Stimulated activated CD8-positive, alpha-beta memory T cell treated with anti-CD3 and anti-CD28 coated beads, Interleukin-2, amount 100 ng/mL, for 1 hour (primary cell): ENCODE measurements at places on chromosomes 1 and 21.

DNA sequence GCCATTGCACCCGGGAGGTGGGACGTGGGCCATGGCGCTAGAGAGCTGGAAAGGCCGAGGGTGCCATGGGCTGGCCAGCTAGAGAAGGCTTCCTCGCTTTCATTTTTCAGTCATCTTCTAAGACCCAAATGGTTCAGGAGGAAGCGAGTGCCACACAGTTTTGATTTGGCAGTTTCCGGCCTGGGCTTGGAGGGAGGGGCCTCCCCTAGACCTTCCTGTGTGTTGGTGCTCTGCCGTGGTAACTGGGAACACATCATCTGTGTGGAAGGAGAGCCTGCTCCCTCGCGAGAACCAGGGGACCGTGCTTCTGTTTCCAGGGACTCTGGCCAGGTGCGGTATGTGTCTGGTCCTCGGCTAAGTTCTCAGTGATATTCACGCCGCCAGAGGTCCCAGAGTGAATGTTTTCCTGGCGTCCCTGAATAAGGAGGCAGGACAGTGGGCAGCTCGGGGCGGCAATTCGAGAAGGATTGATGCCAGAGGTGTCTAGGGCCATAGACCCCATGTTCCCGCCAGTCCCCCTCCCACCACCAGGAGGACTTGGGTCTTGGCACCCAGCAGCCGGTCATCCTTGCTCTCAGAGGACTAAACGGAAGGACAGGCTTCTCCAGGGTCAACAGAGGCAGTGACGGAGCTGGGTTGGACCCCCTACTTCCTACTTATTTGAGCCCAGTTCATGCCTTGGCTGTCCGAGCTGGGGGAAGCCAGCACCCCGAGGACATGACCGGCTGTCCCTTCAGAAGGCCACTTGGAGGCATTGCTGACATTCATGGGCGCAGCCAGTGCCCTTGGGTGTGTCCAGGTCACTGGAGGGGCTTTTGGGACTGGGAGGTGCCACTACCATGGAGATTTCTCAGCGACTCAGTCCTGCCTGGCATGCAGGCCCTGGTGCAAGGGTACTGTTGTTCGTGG lies 2.7 kb upstream of the NPHP4 start:
- peak; percentile 38 for DNase-seq

DNA sequence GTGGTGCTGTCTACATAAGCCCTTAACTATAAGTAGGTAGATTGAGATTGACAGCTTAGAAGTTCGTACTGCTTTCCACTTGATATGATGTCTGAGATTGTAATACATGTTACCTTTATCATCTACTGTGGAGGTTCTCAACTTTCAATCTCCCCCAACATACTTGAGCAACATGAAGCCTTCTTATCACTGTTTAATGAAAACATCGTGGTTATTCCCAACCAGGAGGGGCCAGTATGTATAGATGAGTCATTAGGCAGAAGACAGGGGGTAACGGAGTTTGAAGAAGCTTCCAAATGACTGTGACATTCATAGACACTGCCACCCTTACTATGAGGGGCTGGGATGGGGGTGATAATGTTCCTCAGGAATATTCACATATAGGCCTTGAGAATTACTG lies 36.0 kb downstream of the CENPF start:
- DNase-seq: no peak

DNA sequence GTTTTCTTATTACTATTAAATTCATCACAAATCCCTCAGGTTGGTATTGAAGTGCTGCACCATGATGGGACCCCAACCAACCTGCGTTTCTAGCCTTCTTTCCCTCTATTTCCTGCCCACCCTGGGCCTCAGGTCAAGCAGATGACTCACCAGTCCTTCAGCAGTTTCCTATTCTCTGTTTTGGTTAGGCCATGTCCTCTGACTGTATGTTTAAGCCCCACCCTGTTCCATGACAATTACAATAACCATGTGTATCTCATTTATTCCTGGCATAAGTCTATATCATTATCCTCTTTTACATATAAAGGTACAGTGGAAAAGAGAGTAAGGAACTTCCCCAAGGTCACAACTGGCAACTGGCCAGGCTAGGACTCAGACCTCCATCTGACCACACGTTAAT lies 5.3 kb upstream of the FAM78B start:
- DNase-seq: no peak

DNA sequence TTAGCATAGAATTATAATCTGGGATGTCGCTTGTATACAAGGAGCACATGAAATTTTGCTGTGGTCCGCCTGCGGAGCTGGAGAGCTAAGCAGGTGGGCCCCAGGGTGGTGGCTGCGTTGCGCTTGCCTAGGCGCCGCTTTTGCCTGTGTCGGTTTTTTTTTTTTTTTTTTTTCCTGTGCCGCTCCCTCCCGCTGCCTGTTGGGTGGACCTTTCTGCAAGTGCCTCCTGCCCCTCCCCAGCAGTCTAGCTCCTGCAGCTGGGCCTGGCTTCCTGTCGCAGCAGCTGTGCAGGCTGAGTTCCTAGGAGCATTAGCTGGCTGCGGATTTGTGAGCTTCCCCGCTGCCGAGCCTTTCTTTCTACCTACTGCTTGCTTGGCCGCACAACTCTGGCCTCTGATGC lies 20.6 kb downstream of the PYHIN1 start:
- no peak for DNase-seq

DNA sequence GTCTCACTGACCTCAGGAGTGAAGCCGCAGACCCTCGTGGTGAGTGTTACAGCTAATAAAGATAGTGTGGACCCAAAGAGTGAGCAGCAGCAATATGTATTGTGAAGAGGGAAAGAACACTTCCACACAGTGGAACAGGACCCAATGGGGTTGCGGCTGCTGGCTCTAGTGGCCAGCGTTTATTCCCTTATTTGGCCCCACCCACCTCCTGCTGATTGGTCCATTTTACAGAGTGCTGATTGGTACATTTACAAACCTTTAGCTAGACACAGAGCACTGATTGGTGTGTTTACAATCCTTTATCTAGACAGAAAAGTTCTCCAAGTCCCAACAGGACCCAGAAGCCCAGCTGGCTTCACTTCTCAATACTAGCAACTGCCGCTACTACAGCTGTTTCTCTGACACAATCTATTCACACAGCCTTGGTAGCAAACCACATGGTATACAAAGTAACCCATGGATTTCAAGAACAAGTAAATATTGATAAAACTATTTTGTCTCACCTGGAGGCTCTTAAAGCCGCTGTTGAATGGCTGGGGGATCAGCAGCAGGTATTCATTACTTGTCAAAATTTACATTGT lies 25.3 kb upstream of the ITLN1 start:
- no peak for DNase-seq

DNA sequence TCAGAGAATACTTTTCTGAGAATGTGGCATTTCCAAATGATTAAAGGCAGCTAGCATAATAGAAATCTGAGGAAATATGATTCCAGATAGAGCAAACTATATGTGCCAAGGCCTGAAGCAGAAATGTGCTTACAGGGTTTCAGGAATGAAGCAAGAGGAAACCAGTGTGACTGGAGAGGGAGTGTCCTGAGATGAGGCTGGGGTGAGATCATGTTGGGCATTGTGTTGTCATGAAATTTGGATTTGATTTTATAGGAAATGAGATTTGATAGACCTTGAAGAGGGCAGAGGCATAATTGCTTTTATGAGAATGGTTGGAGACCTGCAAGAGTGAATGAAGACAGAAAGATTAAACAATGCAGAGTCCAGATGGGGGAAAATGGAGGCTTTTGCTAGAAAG lies 338.1 kb upstream of the SNX7 start:
- no peak for DNase-seq

- no peak for DNase-seq
Measured at GRCh38 chr1:85372683-85373377, 92.1 kb downstream of the DDAH1 start.

DNA sequence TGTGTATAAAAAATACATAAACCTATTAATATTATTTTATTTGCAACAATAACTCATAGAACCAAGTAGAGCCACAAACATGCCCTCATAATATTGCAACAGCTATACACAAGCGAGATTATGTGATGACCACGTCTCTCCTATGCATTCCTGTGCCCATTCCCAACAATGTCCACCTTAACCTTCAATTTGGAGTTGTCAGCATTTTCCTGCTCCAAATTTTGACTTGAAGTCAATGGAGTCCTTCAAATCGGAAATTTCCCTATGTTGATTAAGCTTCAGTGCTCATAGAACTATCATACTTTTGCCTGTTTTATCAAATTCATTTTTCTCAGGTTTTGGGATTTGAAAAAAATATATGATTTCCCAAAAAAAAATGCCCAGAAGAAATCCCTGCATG lies 27.4 kb upstream of the FAM20B start:
- DNase-seq: no peak

DNA sequence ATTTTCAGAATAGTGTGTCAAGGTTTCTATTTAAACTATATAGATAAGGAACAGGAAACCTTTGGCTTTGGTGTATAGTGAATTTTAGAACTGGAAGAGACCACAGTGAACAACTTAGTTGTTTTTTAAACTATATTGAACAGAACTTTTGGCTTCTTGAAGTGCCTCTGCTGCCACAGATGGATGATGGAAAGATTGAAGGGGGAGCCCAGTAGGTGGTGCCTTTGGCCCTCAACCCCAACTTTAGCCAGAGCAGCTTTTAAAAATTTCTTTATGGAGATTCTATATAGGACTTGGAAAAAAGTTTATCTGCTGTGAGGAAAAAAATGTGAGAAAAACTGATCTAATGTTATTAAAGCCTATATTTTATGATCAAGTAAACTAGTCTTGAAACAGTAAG lies 50.2 kb downstream of the SWT1 start:
- DNase-seq: no peak

DNA sequence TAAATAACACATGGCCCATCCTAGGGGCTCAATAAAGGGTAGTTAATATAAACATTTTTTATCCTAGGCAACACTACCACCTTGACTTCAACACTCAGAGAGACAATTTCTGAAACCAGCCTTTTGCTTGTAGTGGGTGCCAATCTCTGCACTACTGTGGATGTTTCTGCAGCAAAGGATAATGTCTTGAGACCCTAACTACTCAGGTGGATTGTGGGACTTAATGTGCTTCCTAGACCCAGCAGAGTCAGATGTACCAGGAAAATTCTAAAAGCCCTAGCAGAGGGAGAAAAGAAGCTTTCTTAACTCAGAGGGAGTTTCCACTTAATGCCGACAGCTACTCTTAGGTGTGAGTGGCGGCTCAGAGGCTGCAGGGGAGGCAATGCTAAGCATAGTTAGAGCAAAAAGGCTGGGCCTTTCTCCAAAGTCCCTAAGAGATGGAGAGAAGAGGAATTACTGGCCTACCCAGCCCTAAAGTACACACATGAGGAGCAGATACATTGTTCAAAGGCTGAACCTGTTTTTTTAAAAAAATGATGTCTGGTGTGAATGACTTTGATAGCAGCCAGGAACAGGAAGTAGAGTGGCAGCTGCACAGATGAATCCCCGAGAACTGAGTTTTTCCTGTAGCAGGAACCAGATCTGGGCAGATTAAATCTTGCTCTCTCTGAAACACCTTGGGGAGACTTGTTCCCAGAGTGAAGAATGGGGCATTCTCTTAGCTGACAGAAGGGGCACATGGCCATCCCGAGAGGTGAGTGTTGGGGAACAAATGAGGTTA lies 33.5 kb upstream of the ABCD3 start:
- DNase-seq: no peak

DNA sequence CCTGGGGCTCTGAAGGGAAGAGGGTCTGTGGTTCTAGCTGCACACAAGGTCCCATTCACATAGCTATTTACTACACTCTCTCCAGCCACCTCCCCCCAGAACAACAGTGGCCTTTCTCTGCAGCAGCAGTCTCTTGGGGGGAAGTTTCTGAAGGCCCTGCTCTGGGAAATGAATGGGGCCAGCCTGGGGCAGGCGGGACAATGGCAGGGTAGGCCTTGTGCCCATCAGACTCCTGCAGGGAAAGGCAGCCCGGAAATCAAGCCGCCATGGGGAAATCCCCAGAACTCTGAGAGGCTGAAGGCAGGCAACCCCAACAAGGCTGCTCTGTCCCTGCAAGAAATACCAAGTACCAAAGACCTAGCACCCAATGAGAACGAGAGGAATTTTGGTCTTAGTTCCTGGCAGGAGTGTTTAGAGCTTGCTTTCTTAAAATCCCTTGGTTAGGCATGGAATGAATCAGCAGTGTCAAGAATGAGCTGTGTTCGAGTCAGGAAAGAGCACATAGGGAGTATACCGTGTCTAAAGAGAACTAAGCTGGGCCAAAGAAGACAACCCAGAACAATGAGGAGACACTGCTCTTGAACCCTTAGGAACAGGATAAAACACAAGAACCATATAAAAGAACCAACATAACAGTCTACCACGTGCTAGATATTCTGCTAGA lies 11.3 kb downstream of the ARHGEF11 start:
- DNase-seq: no peak

DNA sequence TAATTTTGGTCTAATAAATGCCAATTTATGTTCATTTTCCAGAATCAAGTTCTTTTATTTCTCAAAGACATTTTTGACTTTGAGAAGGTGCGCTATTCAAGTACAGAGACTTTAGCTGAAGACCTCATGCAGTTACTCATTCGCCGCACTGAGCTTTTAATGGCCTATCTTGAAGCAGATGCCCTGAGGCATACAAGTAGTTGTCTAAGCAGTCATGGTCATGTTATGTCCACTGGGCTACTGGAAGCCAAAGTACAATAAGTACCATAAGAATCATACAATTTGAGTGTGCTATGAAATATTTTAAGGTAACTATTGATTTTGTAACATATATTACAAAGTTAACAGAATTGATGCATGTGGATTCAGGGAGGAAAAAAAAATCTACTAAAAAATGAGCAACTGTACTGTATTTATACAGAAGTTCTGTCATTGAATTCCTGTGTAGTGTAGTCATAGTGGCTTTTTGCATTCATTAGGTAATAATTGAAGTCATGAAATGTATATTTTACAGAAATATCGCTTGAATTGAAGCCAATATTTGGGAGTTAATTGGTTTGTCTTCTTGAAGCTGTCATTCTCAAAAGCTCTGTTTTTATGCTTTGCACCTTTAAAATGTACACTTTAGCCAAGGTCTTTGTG lies 13.5 kb upstream of the NEXN start:
- no peak for DNase-seq

GRCh38 chr1:93958726-93959100 lies 49.5 kb upstream of the GCLM start:
- no peak for DNase-seq

DNA sequence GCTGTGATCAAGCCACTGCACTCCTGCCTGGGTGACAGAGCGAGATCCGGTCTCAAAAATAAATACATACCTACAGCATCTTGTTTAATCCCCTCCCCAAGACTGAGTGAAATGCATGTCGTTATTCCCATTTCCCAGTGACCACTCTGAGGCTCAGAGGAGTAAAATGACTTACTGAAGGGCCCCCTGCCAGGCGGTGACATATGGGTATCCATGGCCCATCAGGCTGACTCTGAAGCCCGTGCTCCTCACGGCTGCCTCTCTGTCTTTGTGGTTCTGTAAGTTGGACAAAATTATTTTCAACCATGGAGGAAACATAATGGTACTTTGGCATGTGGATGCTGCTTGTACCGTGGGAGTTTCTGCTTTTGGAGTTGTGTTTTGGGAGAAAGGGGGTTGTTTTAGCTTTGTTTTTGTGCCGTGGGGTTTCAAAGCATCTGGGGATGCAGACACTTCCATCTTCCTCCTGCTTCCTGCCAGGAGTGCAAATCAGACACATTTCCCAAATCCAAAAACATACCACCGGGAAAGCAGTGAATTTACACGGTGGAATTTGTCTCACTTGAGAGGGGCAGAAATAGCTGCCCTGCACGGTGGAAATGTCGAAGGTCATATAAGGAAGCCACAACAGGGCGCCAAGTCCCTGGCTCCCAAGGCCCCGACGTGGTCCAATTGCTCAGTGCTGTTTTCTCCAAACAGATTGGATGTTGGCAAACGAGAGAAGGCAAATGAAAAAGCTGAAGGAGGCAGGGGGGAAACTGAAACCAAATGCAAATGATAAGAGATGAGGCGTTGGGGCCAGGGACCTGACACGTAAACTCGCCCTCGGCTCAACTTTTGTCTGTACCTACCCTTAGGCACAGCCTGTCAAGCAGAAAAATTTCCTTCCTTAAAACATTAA lies 17.1 kb upstream of the PINK1 start:
- DNase-seq: no peak
